Activated T-helper 1 cell treated with Interleukin-2 at 50 U/mL for 16 hours (primary cell): ENCODE measurements at places on chromosomes 3 and 15.

DNA sequence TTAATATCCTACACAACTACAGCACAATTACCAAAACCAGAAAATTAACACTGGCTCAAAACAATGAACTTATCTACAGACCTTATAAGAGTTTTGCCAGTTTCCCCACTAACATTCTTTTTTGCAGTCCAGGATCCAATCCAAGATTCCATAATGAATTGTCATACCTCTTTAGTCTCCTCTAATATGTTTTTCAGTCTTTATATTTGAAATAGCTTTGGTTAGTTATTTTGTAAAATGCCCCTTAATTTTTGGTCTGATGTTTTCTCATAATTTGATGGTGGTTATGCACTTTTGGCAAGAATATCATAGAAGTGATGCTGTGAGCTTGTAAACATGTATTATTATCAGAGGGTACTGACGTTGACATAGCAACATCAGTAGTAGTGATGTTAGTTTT, 124.3 kb downstream of the ISL2 start:
- no peak for DNase-seq

- no peak for DNase-seq
Measured at GRCh38 chr15:96171853-96172296, 158.6 kb upstream of the NR2F2 start.

- DNase-seq = no peak
Measured at GRCh38 chr15:71775856-71776255, 34.5 kb upstream of the NR2E3 start.

GRCh38 chr3:72242326-72242725, 457.4 kb upstream of the PROK2 start:
- DNase-seq = no peak

GRCh38 chr15:56099311-56099710, 105.9 kb upstream of the NEDD4 start:
- DNase-seq = no peak

DNA sequence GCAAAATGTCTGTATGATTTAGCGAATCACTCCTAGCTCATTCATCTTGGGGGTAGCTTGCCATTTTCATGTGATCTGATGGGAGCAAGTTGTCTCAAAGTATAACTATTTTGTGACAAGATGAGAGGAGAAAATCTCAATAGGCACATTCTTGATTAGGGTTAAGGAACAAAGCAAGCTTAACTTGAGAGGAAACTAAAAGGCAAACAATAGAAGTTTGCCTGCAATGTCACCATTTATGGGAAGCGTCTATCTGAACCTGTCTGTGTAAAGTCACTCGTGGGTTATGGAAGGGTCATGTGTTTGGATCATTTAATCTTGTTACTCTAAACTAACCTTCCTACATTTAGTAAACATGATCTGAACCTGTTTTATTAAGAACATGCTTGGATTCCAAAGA, 232.5 kb downstream of the CDIN1 start:
- no peak for DNase-seq

- DNase-seq = no peak
Measured at GRCh38 chr15:67133026-67133425, 67.6 kb downstream of the SMAD3 start.

DNA sequence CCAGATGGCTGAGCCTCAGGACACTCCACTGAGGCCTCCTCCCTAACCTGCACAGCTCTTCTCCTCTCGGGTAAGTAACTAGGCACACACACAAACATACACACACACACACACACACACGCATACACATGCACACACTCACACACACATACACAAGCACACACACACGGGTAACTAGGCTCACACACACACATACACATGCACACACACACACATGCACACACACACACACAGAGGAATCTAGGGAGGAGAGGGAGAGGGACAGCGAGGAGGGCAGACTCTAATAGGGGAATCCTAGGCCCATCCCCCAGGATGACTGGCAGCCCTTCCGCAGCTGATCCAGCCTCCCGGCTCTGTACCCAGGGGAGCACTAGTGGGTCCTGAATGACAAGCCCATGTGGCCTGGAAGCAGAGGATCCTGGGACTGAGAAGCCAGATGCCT, 177.4 kb upstream of the LINGO1 start:
- DNase-seq = no peak

DNA sequence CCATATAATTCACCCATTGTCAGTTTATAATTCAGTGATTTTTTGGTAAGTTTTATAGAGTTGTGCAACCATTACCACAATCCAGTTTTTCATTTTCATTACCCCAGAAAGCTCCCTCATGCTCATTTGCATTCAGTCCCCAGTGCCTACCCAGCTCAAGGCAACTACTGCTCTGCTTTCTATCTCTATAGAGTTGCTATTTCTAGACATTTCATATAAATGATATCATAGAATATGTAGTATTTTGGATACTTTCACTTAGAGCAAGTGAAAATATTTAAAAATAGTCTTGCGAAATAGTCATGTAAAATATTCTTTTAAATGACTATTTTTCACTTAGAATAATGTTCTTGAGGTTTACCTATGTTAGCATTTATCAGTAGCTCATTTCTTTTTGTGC, 42.1 kb downstream of the ZNF654 start:
- DNase-seq = no peak

GRCh38 chr3:37181756-37182155, 7.4 kb upstream of the LRRFIP2 start:
- no peak for DNase-seq

DNA sequence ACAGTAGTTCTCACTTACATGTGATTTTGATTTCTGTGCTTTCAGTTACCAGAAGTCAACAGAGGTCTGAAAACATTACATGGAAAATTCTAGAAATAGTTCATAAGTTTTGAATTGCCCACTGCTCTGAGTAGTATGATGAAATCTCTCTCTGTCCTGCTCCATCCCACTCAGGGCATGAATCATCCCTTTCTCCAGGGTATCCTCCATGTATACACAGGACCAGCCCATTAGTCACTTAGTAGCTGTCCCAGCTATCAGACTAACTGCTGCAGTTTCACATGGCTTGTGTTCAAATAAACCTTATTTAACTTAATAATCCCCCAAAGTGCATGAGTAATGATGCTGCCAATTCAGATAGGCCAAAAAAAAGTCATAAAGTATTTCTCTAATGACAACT, 38.6 kb downstream of the EPHA3 start:
- DNase-seq = no peak

GRCh38 chr3:113055201-113055600, 64.4 kb downstream of the GTPBP8 start:
- DNase-seq = no peak
